ENCODE measurements at places on chromosomes 5 and 9. TPM values are rescaled to one million over a fixed set of nuclear protein-coding genes. Genes with fewer than 3 reads are reported as not detected.
A peak's percentile ranks its signal among the peaks of the same experiment; 100 is the strongest.

HCN1 gene
- total RNA-seq, result 0.72 TPM

GRXCR2 gene
- total RNA-seq, result not detected

DNA sequence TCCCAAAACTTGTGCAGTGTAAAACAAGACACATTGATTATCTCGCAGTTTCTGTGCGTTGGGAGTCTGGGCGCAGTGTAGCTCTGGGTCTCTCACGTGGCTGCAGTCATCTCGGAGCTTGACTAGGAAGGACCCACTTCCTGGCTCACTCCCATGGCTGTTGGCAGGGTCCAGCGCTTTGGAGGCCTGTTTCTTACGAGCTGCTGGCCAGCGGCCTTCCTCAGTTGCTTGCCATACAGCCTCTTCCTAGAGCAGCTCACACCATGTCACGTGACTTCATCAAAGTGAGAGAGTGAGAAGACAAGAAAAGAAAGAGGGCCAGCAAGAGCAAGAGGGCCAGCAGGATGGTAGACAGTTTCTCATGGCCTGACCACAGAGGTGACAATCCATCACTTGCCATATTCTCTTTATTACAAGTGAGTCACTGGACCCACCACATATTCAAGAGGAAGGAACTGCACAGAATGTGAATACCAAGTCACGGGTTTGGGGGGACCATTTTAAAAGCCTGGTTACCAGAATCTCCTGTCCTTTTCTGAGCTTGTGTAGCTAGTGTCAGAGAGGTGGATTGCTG, 36.2 kb downstream of the MCCC2 start:
- DNase-seq, result no peak

DNA sequence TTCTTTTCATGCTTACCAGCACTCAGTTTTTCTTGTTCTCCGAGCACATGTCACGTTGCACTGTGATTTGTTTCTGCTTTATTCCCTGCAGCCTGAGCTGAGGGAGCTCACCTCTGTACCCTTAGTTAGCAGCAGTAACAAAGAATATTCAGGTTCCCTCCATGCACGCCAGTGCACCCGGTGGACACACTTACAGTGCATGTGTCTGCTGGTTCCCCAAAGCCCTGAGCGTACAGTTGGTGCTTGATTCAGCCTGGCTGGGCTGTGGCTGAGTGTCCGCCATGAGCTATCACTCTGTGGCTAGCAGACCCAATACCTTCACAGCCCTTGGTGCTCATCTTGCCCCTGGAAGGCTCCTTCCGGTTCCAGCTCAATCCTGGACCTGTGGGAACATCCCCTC, 93.5 kb downstream of the MVB12B start:
- no peak for DNase-seq

DNA sequence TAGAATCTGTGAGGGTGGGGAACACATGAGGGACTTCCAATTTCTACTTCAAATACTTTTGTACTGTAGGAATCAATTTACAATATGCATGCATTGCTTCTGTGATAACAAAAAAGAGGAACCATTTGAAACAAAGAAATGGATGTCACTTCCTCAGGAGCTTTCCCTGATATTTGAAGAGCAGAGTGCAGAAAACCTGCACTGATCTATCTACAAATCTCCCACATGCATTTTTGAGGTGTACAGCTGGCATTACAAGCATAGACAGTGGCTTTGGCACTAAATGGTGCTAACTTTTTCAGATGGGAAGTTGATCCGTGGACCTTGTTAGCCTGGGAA, 27.7 kb downstream of the YIPF5 start:
- no peak for DNase-seq

DNA sequence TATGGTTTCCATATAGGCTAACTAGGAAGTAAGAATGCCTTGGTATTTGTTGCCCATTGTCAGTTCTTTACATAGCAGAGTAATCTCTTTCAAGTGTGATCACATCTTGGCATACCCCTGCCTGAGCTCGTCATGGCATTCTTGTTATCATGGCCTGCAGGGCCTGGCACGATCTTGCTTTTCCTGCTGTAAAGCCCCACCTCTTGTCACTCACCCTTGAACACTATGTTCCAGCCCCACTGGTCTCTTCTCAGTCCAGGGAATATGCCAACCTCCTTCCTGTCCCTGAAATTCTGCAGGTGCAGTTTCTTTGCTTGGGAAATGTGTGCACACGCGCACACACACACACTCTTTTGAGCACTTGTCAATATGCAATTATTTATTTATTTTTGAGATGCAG, 250.2 kb upstream of the DMRT1 start:
- peak; percentile 86 for DNase-seq

DNA sequence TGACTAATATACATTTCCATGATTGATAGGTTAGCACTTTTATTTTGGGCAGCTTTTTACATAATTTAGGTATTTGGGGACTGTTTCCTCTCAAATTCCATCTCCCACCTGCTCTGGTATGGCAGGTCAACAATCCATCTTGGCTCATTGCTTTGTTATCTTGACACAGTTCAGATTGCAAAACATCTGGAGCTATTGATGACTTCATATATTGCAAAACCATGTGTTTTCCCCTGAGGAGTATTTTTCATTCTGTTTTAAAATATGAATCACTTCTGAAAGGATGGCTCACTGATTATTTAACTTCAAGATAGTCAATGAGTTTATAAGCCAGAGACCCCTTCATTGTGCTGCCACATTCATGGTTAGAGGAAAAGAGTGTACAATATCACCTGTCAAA, 1206.0 kb upstream of the C9orf72 start:
- no peak for DNase-seq
